ENCODE measurements at places on chromosomes 6 and 20.
A peak's percentile ranks its signal among the peaks of the same experiment; 100 is the strongest.

DNA sequence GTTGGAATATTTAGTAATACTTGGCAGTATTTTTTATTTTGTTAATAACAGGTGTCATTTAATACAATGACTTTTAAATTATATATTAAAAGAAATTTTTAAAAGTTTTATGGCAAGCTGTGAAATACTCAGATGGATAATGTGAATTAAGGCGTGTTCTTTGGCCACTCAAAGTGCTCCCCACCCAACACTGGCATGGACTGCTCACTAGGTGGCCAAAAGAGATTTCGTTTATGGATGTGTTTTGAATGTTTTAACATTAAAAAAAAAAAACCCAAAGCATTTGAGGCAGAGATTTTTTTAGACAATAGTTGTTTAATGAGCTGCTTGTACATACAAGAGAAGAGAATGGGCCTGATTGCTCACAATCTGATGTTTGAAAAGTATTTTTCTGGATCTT lies 86.5 kb downstream of the QKI start:
- DNase-seq, result no peak

GRCh38 chr20:43068482-43068881 lies 121.2 kb downstream of the PTPRT start:
- no peak for DNase-seq

GRCh38 chr6:144835322-144835973 lies 550.3 kb downstream of the UTRN start:
- no peak for DNase-seq

DNA sequence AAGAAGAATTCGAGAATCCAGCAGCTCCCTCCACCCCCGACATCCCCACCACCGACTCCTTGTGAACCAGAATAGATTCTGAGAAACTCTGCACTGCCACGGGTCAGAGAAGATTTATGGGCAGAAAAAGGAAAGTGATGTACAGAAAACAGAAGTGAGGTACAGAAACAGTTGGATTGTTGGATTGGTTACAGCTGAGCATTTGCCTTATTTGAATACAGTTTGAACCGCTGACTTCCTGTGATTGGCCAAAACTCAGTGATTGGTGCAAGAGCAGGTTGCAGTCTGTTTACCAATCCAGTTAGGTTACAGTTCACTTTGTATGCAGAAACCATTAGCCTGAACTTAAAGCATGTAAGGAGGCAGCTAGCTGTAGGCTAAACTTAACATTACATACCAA lies 131.2 kb upstream of the HDDC2 start:
- DNase-seq, result no peak

DNA sequence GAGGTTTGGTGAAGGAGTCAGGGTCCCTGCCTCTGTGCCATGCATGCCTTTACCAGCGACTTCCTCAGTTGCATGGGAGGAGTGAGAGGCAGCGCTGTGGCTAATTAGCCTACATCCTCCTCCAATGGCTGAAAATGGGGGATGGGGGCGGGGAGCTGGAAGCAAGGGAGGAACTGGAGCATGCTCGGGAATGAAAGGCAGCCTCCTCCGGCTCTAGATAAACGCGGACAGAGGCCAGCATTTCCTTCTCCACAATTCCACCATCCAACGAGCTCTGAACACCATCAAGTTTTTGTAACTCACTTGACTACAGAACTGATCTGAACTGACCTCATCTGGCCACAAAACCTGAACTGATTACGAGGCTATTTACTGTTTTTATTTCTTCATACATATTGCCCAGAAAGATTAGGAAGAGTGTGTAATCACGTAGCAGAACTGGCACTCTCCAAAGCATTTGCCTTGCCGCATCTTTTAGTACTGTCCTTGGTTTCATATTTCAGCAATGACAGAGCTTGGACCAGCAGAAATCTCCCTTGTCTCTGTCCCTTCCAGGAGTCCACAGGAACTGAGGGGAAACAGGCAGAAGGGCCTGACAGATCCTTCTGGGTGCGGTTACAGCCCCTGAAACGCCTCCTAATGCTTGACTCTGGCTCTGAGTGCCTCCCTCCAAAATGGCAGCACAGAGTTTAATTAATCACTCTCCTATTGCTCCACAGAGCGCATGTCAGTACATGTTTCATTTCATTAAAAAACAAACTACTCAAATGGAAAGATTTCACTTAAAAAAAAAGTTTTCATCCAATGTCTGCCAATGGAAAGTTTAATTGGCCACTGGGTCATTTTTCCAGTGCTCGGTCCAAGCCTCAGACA lies 58.2 kb upstream of the TRAF3IP2 start:
- DNase-seq, result no peak

DNA sequence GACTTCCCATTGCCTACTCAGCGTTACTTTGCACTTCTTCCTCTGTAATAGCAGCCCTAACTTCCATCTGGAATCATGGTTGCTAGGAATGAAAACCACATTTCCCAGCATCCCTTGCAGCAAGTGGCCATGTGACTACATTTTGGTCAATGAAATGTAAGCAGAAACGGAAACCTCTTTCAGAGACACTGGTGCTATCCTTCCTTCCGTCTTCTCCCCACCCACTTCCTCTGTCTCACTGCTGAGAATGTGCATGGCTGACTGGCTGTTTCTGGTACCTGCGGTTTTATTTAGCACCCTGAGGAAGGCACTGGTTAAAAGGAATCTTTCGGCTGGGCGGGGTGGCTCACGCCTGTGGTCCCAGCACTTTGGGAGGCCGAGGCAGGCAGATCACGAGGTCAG lies 107.4 kb downstream of the SCML4 start:
- no peak for DNase-seq

- no peak for DNase-seq
These were observed 47.5 kb downstream of the DLL1 start for GRCh38 chr6:170243386-170243785.

GRCh38 chr20:49310705-49311104 lies 32.8 kb upstream of the ZNFX1 start:
- DNase-seq, result no peak

DNA sequence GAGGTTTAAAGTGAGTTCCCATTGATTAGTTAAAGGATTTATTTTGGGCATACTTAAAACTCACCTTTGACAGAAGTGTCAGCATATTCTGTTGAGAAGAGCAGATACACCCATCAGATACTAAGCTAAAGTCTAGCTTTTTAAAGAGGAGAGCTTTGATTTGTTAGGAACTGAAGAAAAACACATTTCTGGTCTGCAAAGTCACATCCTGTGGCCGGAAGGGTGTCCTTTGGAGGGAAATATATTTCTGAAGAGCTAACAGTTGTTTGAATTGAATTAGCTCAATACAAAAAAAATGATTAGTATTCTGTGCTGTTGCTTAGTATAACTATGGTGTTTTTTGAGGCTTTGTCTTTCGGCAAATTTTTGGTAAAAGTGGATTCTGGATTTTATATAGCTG lies 302.7 kb downstream of the RFPL4B start:
- DNase-seq, result no peak

DNA sequence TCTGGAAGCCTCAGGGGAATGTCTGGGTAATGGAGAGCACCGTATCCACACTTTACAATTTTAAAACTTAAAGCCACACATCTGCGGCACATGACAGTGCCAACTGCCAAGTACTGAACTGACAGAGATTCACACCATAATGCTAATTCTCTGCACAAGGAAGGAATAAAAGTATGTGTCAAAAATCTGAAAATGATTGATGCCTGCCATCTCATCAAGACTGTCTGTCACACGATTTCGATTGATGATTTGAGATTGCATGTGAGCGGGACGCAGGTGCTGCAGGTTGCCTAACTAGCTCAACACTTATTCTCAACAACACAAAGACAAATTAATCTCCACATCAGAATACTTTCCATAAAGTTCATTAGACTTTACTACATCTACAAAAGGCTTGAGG lies 391.2 kb downstream of the PRKN start:
- DNase-seq, result no peak

GRCh38 chr20:58986286-58986967 lies 5.4 kb downstream of the NELFCD start:
- DNase-seq, result no peak

DNA sequence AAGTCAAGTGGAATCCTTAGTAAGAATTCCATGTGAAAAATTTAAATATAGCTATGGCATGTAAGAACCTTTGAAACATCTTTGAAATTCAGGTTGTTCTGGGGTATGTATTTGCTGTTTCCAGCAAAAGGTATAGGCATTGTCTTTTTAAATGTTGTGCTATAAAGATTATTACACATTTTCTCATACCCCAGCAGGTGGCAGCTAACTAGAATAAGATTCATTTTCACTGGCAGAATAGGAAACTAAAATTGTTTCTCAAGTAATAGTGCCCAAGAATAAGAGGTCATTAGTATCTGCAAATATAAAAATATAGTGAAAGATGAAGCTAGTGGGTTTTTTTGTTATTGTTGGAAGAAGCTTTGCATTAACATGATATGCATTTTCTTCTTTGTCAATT lies 1.8 kb downstream of the GRIK2 start:
- no peak for DNase-seq

DNA sequence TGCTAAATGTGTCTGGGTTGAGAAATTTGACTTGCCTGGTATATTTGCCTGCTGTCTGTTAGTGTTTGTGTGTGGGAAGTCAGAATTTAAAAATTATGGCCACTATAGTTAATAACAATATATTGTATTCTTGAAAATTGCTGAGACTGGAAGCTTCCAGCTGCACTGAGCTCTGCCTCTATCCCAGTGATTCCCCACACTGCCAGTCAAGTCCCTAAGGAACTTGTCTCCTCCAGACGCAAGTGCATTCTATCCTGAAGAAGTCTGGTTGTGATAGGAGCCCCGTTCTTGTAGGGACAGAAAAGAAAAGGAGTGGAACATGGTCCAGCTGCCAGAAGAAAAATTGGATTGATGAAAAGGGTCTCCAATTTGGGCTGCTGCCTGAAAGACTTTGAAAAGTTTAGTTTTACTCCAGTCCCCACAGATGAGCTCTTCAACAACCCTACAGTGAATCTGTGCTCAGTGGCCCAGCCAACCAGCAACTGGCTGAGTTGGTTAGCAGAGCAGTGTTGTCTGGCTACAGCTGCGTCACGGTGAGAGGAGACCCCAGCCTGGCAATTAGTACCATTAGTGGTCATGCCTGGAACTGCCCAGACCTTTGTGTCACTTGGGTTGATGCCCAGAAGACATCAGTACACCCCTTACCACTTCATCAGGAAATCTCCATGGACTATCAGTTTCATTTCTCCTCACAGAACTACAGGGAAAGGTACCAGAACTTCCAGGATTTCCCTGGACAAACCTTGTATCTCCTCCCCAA lies 183.1 kb upstream of the MCHR2 start:
- DNase-seq, result no peak

DNA sequence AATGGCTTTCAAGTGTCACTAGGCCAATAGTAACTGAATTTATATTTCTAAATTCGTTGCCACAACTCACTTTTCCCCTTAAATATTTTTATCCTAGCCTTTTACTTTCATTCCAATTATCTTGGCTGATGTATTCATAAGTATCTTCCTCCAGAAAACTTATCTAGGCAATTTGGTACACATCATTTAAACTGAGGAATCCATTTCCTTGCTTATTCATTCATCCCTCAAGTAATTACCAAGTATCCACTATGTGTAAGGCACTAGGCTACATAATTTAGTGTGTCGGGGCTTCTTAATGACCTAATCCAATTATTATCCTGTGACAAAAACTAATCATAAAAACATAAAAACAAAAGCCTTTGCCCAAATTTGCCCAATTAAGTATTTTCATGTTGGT lies 258.3 kb upstream of the TCF21 start:
- DNase-seq, result no peak

DNA sequence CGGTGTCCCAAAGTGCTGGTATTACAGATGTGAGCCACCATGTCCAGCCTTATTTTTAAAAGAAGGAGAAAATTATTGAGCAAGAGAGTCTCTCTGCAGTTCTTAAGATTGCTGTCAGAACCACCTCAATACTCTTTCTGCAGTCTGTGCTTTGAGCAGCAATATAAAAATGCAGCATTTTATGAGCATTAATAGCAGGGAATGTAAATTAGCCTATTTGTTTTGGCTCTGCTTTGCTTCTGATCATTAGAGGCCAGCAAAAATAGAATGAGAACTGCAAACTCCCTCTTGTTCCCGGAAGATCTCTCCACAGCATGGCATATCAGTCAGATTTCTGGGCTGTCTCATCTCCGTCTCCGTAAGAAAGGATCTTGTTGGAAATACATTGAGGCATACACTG lies 35.8 kb downstream of the C6orf15 start:
- no peak for DNase-seq

DNA sequence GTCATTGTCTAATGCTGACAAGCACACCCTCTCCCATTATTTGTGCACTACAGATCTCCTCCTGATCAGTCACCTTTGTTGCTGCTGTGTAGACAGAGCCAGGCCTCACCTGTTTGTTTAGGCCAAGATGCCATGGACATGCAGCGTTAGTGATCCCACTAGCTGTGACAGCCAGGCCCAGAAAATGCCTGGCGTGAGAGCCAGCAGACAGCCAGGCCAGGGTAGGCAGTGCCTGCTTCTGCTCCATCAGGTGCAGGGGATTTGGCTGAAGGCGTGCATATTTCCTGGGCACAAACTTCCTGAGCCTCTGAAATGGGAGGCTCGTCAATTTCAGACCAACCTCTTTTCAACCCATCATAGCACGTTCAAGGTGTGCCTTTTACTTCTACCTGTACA lies 27.3 kb downstream of the MANBAL start:
- DNase-seq, result no peak

GRCh38 chr20:48771542-48771941 lies 56.3 kb downstream of the PREX1 start:
- DNase-seq, result no peak

- no peak for DNase-seq
These were observed 213.3 kb upstream of the SSTR4 start for GRCh38 chr20:22821796-22822195.

- DNase-seq, result no peak
These were observed 294.1 kb downstream of the BTBD9 start for GRCh38 chr6:38345586-38345985.

DNA sequence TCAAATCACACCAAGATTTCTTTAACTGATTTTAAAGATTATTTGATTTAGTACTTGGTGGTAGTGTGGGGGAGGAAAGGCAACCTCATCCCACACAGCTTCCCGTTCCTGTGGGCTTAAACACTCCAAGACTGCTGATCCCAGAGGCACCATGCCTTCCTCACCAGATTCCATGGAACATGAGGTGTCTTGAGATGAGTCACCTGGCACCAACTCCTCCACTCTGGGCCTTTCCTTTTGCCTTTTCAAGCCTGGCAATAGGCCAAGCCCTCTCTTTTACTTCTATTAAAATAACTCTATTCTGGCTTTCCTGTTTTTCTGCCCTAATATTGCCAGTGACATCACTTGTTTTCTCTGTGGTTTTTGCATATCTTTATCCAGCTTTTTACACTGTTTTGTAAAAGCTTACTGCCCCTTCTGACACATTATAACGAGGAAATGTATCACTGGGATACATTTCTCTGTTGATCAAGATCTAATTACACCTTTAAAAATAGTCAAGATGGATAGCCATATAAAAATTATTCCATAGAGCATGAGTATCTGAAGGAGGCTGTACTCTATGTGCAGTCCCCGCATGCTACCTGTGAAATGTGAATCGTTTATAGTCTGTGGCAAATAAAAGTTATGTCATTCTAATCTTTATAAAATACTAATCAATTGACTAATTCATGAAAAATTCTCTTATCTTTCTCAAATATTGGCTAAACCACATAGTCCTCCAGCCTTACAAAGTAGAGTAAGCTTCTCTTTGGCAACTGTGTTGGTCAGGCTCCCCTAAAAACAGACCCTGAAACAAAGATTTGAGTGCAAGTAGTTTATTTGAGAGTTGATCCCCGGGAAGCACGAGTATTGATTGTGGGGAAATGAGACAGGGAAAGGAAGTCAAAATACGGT lies 257.8 kb upstream of the KCNQ5 start:
- peak; percentile 23 for DNase-seq
